ENCODE measurements at places on chromosomes 6 and 20.
A peak's percentile ranks its signal among the peaks of the same experiment; 100 is the strongest.

- peak; percentile 29 for DNase-seq
These were observed 146.2 kb upstream of the ECI2 start for GRCh38 chr6:4281341-4282293.

- no peak for DNase-seq
These were observed 107.7 kb upstream of the FOXA2 start for GRCh38 chr20:22692119-22692475.

- DNase-seq: no peak
These were observed 84.1 kb downstream of the PRDM1 start for GRCh38 chr6:106170030-106170791.

DNA sequence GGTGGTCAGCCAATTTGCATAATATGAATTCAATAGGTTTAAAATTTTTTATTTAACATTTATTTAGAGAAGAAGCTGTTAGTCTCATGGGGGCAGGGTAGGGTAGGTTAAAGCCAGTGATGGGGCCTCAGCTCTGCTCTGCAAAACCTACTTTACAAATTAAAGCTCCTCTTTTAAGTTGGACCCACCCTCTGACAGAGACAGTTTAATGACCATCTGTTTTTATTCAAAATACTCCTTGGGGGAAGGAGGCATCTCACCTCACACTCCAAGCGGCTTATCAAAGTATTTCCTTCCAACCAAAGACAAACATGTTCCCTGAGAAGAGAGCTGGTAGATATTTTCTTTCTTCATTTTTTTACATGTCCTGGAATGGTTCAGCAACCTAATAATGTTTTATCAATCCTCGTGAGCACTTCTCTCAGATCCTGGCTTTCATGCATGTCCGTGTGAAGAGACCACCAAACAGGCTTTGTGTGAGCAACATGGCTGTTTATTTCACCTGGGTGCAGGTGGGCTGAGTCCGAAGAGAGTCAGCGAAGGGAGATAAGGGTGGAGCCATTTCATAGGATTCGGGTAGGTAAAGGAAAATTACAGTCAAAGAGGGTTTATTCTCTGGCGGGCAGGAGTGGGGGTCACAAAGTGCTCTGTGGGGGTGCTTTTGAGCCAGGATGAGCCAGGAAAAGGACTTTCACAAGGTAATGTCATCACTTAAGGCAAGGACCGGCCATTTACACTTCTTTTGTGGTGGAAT lies 184.7 kb downstream of the GJA1 start:
- DNase-seq: no peak

- no peak for DNase-seq
These were observed 9.5 kb upstream of the DTNBP1 start for GRCh38 chr6:15672291-15672690.

GRCh38 chr20:53642196-53643030 lies 48.8 kb upstream of the ZNF217 start:
- DNase-seq: peak; percentile 63

GRCh38 chr6:99269207-99269606 lies 80.3 kb downstream of the FAXC start:
- no peak for DNase-seq

DNA sequence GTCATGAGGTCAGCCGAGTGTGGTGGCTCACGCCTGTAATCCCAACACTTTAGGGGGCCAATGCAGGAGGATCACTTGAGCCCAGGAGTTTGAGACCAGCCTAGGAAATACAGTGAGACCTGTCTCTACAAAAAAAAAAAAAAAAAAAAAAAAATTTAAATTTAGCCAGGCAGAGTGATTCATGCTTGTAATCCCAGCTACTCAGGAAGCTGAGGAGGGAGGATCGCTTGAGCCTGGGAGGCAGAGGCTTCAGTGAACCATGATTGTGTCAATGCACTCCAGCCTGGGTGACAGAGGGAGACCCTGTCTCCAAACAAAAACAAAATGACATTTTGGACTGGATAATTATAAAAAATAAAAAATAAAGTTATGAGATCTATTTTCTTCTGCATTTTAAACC lies 56.2 kb downstream of the ADGRF1 start:
- peak; percentile 39 for DNase-seq

DNA sequence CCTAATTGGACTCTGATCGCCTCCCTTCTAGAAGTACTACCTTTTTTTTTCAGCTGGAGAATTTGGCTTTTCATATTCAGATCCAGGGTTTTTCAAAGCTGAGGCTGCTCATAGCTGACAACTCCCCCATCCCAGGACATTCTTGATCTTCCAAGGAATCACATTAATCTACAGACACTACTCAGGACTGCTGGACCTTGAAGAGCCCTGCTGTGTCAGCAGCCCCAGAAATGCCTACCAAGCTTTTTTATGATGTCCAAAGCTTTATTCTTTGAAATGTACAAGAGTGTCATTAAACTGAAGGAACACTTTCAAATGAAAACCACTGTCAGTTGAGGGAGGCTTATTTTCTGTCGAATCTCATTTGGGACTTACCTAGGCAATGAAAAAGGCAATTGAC lies 704.1 kb downstream of the PTPRT start:
- DNase-seq: no peak

DNA sequence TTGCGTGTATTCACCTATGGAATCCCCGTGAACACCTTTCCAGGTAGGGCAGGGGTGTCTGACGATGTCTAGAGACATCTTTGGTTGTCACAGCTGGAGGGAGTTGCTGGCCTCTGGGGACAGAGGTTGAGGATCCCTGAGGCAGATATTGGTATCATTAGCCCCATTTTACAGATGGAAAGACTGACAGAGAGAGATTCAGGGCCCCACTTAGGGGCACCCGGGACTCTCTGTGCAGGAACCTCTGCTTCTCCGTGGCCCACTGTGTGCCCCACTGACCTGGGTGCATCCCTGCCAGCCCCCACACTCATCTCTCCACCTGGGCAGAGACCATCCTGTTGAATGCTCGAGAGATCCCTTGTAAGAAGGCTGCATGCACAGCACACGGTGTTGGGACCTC lies 111.2 kb downstream of the EDN3 start:
- no peak for DNase-seq
